Astrocyte (in vitro differentiated cells and primary cell): ENCODE measurements at places on chromosomes 16 and 17.

GRCh38 chr16:64180136-64180900, 941.5 kb downstream of the CDH11 start:
- no peak for DNase-seq

GRCh38 chr16:70582280-70582978, 58.8 kb downstream of the SF3B3 start:
- DNase-seq: no peak

DNA sequence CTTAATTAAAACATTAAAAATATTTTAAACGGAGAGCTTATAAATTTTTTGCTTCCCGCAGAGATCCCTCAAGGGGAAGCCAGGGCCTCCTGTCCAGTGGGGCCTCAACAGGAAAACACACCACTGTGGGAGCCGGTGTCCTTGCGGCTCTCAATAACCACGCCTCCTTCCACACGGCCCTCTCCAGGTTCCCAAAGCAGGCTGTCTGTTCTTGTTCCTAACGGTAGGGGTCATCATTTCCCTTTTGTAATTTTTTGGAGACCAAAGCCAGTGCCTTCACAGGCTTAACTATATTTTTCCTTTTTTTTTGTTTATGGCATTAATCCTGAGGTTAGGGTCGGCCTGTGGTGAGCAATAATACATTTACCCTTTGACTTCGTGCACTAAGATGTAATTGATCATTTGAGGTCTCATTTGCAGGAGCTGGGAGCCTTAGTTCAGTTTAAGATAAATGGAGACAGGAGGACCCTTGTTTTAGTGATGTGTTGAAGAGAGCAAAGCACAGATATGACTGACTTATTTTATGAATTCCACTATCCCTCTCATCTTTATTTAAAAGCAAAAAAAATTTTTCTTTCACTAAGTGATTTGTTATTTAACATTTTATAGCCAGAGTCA, 77.5 kb upstream of the N4BP1 start:
- DNase-seq: peak; percentile 31

DNA sequence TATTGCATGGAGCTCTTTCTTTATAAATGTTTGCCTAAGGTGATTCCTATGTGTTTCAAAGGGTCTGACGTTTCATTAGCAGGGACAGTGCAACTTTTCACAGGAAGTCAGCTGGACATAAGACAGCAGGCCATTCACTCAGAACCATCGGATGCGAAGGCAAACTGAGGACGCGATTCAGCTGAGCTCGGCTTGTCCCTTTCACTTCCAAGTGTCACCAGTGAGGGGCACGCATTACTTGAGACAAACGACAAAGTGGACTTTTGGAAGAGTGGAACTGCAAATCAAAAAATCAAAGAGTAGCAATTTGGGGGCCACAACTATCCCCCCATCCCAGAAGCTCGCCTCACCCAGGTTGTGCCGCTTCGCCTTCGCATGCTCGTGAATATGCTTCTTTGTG, 14.6 kb downstream of the USP22 start:
- DNase-seq: no peak

DNA sequence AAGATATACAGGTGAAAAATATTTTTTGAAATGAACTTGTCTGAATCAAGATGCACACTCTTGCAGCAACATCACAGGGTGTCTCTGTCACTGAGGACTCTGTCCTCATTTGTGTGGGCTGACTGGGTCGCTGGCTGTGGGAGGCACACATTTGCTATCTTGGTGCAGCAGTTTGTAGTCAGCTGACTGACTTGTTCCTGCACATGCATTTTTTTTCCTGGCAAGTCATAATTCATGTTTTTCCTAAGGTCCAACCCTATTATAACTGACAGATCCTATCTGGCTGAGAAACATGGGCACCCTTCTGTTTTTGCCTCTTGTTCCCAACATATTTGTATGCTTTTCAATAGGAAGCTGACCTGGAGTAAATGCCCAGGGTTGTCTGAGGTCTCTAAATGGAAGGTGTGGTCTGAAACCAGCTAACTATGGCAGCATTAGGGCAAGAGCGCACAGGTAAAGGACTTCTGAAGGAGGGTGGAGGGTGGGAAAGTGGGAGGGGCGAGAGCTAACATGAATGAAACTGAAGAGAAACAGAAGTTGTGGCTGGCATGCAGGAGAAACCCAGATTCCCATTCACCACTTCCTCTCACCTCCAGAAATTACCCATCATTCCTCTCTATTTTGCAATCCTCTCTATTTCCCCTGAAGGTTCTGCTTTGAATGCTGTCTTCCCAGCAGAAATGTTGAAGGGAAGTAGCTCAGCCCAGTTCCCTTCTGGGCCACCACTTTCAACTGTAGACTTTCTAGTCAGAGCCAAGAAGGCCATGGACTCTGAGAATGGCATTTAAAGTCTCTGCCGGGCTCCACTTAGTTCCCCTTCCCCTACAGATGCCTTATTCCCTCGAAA, 166.1 kb downstream of the PRKCA start:
- DNase-seq: no peak

GRCh38 chr16:89633064-89633631, 19.7 kb downstream of the DPEP1 start:
- DNase-seq: peak; percentile 62

GRCh38 chr17:67542219-67543114, 165.4 kb downstream of the PITPNC1 start:
- no peak for DNase-seq

- DNase-seq: no peak
Measured at GRCh38 chr16:629185-629832, 1.5 kb upstream of the WFIKKN1 start.

GRCh38 chr17:14203388-14203787, 33.3 kb downstream of the CDRT15 start:
- no peak for DNase-seq

DNA sequence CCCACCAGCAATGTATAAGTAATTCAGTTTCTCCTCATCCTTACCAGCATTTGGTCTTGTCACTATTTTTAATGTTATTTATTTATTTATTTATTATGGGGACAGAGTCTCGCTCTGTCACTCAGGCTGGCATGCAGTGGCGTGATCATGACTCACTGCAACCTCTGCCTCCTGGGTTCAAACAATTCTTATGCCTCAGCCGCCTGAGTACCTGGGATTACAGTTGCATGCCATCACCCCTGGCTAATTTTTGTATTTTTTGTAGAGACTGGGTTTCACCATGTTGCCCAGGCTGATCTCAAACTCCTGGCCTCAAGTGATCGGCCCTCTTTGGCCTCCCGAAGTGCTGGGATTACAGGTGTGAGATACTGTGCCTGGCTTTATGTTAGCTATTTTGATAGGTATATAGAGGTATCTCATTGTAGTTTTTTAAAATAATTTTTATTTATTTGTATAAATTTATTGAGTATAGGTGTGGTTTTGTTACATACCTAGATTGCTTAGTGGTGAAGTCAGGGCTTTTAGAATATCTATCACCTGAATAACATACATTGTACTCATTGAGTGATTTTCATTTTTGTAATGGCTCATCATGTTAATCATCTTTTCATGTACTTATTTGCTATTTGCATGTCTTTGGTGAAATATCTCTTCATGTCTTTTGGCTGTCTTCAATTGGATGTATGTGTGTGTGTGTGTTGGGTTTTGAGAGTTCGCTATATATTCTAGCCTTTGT, 53.3 kb downstream of the TANC2 start:
- no peak for DNase-seq

DNA sequence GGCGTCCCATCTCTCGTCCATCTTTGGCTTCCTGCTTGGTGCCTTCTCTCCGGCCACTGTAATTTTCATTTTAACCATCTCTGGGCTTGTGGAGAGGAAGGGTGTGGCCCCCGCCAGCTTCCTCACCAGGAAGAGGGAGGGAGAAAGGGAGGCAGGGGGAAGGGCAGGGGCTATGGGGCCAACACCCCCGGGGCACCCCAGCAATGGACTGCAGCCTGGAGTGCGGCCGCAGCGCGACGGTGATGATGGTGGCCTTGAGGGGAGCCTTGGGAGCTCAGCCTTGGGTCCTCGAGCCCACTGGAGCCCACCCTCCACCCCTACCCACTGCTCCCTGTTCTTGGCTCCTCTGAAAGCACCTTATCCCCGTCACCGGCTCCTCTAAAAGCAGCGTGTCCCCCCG, 9.5 kb downstream of the METRNL start:
- no peak for DNase-seq

- DNase-seq: no peak
Measured at GRCh38 chr16:66517586-66518263, 32.2 kb downstream of the TK2 start.

DNA sequence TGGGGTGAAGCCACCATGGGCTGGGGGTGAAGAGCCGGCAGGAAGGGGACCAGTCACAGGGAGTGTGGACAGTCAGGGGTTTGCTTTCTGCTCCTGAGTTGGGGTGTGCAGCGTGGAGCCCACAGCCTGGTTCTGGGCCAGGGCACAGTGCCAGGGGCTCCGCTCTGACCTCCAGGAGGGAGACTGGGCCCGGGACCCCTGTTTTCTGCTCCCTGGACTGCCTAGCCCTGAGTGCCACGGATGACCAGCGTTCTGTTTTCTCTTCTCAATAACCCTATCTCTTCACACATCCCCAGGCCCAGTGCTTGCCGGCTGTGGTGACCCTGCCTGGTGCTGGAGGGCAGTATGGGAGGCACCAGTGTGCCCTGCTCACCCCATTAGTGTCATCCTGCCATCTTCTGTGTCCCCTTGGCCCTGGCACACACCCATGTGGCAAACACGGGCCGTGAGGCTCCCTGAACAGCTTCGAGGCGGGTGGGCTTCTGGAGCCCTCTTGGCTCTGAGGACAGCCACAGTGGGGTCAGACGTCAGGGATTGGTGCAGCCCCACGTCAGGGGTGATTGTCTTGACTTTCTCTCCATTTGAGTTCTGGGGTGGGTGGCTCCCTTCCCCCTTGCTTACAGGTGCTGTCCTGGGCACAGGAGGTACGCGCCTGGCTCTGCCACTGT, 1.1 kb downstream of the CEMP1 start:
- DNase-seq: no peak

GRCh38 chr17:49252148-49252695, 21.6 kb upstream of the PHOSPHO1 start:
- DNase-seq: no peak

- peak; percentile 14 for DNase-seq
Measured at GRCh38 chr17:59287452-59287851, 44.0 kb upstream of the YPEL2 start.

- no peak for DNase-seq
Measured at GRCh38 chr16:85619101-85619891, 6.2 kb downstream of the GSE1 start.

DNA sequence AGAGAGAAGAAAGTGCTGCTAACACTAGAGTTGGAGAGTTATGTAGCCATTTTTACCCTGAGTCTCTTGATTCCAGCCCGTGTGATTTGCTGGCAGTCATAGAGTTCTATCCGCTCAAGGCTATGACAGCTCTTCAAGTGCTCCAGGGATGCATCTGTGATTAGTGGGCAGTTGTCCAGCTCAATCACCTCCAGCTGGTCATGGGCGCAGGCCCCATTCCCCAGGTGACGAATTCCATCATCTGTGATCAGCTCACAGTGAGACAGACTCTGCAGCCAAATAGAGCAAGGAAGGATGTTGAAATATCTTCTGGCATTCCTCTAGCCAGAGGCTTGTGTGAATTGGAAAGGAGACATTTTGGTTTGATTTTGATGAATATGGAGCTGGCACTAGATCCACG, 38.4 kb upstream of the STAC2 start:
- no peak for DNase-seq

- DNase-seq: no peak
Measured at GRCh38 chr17:40548491-40548981, 16.7 kb downstream of the CCR7 start.

DNA sequence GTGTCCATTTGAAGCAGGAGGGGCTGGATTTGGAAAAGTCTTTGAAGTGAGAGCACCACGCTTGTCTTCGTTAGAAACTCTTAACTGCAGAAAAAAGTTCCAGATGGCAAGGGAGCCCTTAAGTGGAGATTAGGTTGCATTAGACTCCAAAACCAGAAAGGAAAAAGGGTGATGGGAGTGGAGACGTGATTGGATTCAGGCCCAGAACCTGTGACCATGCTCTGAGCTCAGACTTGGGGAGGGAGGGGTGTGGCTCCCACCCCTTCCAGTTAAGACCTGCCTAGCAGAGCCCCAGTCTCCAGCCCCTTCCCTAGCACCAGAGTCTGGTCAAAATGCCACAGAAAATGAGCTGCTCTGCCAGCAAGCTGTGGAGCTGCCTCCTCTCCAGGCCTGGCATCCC, 6.4 kb upstream of the LGALS9 start:
- no peak for DNase-seq

DNA sequence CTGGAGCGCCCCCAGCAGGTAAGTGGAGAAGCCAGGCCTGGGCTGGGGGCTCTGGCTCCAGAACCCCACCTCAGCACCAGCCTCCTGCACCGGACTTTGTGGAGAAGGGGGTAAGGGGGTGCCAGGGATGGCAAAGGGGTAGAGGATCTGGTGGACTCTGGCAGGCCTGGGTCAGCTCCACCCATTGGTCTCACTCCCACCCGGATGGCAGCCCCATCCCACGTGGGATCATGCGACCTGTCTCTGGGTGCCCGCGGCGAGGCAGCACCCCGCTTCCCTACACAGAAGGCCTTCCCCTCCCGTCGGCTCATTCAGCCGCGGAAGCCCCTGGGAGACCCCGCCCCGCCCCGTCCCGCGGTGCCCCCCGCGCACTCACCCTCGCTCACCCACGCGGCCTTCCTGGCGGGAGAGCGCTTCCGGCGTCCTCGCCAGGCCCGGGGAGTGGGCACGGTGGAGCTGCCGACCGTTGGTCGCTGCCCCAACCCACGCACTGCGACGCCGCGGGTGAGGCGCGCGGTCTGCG, 498 bp upstream of the PLEKHG4 start:
- no peak for DNase-seq

DNA sequence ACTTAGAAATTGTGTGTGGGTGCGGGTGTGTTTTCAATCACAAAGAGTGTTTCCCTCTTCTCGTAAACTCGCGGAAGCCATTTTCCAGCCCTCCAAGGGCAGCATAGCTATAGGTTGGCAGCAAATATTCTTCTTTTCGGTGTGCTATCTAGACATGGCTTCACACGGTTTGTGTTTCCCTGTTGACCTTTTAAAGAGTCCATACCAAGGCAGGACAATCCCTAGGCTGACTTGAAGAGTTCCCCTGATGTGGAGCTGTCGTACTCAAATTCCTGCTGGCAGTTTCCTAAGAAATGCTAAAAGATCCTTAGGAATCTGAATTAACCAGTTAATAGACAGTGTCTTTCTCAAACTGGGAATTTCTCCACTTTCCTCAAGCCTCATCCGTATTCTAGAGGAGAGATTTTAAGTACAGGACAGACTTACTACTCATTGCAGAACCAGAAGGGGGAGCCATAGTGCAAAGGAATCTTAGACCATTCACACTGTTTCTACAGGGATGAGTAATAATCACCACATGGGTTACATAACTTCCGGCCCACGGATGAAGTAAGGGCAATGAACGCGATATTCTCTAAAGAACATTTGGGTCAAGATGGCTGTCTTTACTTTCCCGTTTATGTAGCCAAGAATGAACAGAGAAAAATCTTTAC, 288.6 kb upstream of the ELAC2 start:
- DNase-seq: peak; percentile 74

- DNase-seq: peak; percentile 91
Measured at GRCh38 chr16:10385725-10386516, at the start of gene ATF7IP2. Gene ATF7IP2, plus strand, starts transcription at chr16:10386061. Its CDS starts 44,560 bp downstream, at chr16:10430621.

GRCh38 chr16:1441391-1441829, 2.9 kb downstream of the CCDC154 start:
- DNase-seq: no peak
